ENCODE measurements at places on chromosomes 12 and 14. TPM values are rescaled to one million over a fixed set of nuclear protein-coding genes. Genes with fewer than 3 reads are reported as not detected.

DNA sequence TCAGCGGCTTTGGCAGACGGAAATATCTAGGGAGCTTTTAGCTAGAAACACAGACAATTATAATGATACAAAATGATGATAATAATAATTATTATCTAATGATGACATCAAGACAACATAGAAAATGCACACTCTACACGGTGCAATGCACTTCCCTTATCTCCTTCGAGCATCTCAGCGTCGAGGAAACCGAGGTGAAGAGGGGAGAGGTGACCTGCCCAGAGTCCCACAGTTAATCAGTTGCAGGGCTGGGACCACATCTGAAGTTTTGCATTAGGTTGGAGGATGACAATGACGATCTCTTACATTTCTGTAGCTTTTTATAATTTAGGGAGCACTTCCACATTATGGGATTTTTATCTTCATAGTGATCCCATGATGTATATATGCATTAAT is 130.2 kb downstream of the PAPOLA start:
- DNase-seq, result no peak
- no peaks in the 10 kb centered on the region for H3K27me3 ChIP-seq
- H3K4me1 ChIP-seq, result no peaks in the 10 kb centered on the region
- no peak overlapping the region for H3K27ac ChIP-seq
- no peak overlapping the region for H3K4me3 ChIP-seq

GRCh38 chr12:75591628-75592027 is 80.2 kb upstream of the KRR1 start:
- H3K4me1 ChIP-seq, result no peaks in the 10 kb centered on the region
- no peaks in the 10 kb centered on the region for H3K36me3 ChIP-seq
- no peak for DNase-seq

DNA sequence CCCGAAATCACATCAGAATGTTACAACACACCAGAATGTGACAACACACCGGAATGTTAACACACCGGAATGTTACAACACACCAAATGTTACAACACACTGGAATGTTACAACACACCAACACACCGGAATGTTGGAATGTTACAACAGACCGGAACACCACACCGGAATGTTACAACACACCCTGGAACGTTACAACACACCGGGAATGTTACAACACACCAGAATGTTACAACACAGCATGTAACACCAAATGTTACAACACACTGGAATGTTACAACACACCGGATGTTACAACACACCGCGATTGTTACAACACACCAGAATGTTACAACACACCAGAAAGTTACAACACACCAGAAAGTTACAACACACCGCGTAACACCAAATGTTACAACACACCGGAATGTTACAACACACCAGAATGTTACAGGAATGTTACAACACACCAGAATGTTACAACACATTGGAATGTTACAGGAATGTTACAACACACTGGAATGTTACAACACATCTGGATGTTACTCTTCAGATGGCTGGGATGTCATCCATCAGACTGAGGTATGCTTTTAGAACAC is 21.1 kb downstream of the CHFR start:
- H3K36me3 ChIP-seq, result peaks cover 61% of the 10 kb centered on the region
- no peaks in the 10 kb centered on the region for H3K27me3 ChIP-seq
- H3K4me3 ChIP-seq, result no peak overlapping the region
- DNase-seq, result no peak

- peaks cover 66% of the 10 kb centered on the region for H3K4me1 ChIP-seq
- H3K4me3 ChIP-seq, result no peak overlapping the region
- DNase-seq, result no peak
- peak overlapping the region; percentile 71 for H3K27ac ChIP-seq
- H3K27me3 ChIP-seq, result no peaks in the 10 kb centered on the region
Measured at GRCh38 chr14:50784683-50785456, 46.1 kb downstream of the NIN start.

DNA sequence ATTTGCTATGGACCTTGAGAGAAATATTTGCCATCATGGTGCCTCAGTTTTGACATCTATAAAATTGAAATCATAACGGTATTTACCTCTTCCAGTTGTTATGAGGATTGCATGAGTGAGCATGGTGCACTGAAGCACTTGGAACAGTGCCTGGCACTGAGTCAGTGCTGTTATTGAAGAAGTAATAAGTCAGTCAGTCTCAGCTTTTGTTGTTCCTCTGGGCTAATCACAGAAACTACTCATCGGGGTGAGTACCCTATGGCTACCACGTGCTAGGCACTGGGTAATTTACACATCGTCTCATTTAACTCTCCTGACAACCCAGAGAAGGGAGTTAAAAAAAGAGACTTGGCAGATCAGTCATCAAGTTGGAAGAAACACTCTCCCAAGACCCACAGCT is 159.5 kb upstream of the NRXN3 start:
- H3K4me1 ChIP-seq, result no peaks in the 10 kb centered on the region
- H3K27ac ChIP-seq, result no peak overlapping the region
- peaks cover 8% of the 10 kb centered on the region for H3K27me3 ChIP-seq
- no peak overlapping the region for H3K4me3 ChIP-seq
- no peak for DNase-seq

GRCh38 chr14:72597252-72598233 is 296.4 kb downstream of the DPF3 start:
- no peak for DNase-seq
- peak overlapping the region; percentile 15 for H3K4me3 ChIP-seq
- peaks cover 4% of the 10 kb centered on the region for H3K27me3 ChIP-seq
- peaks cover 46% of the 10 kb centered on the region for H3K4me1 ChIP-seq
- H3K27ac ChIP-seq, result no peak overlapping the region

DNA sequence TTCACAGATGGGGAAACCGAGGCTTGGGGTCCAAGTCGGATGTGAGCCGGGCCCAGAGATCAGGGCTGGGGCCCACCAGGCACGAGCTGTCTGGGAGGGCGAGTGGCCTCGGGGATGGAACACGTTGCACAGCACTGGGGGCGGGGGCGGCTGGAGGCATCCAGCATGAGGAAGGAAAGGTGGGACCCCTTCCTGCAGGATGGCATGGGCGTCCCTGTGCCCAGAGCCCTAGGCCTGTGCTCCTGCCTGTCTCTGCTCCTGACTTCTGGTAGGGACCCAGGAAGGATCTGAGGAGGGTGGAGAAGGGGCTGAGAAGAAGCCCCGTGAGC is 183.4 kb downstream of the KIF26A start:
- H3K27ac ChIP-seq, result no peak overlapping the region
- peaks cover 7% of the 10 kb centered on the region for H3K27me3 ChIP-seq
- no peaks in the 10 kb centered on the region for H3K36me3 ChIP-seq
- no peak overlapping the region for H3K4me3 ChIP-seq
- DNase-seq, result no peak

PRKAG1 gene
- total RNA-seq, result 55.3 TPM

DNA sequence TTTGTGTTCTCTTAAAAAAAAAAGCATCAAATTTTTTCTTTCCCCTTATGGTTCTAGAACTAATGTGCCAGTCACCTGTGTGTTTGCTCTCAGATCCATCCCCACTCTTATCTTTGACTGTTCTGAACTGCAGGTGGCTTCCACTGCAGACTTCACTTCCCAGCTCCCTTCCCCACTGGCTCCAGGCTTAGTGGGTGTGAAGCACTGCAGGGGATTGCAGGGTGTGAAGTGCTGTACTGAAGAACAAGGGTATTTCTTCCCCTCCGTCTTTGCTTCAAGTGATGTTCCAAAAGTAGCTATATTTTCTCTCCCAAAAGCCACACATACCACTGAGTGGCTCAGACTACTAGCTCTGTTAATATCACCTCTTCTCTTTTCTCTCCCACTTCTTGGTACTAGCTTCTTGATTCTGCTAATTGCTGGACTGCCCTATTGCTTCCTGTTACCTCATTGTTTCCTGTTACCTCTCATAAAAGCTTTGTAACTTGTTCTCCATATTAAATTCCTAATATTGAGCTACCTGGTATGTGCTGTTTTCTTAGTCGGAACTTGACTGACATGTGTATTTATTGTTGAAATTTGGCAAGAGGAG is 115.4 kb upstream of the PRICKLE1 start:
- no peak for DNase-seq
- H3K4me3 ChIP-seq, result no peak overlapping the region
- H3K27ac ChIP-seq, result no peak overlapping the region

Data from activated B cell treated with CpG ODN at 0.5 μM for 24 hours (primary cell).